Suprapubic skin (tissue), 4 donors: ENCODE measurements at places on chromosomes 2 and 18.

DNA sequence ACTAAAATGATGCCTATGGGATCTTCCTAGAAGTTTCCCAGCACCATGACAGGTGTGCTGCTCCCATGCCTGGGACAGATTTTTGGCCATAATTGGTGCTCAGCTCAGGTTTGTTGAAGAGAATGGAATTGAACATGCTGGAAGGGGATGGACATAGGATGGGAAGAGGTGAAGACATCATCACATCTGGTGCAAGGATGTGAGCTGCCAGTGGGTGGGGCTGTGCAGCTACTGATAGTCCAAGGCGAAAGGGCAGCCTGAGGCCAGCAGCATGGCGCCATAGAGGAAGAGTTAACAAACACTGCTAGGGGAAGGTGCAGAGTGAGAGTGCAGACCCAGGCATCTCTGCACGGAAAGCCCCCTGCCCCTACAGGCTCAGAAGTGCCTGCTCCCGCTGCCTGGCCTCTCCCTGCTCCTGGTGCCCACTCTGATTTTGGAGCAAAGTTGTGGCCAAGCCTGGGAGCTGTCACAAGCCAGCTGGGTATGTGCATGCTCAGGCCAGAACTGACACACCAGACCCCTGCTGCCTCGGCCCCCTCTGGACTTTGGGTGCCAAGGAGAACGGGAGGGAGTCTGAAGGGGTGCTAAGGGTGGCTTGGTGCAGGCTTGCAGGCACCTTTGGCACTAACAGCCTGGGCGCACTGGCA is 178.6 kb downstream of the ZBTB7C start:
- no peak overlapping the region for H3K4me3 ChIP-seq
- H3K27ac ChIP-seq, result no peak overlapping the region
- no peaks in the 10 kb centered on the region for H3K36me3 ChIP-seq
- DNase-seq, result no peak
- peaks cover 19% of the 10 kb centered on the region for H3K4me1 ChIP-seq
- no peaks in the 10 kb centered on the region for H3K27me3 ChIP-seq

- no peaks in the 10 kb centered on the region for H3K36me3 ChIP-seq
- no peaks in the 10 kb centered on the region for H3K27me3 ChIP-seq
- no peaks in the 10 kb centered on the region for H3K4me1 ChIP-seq
- DNase-seq, result no peak
- H3K4me3 ChIP-seq, result no peak overlapping the region
Observed at GRCh38 chr18:56919190-56919589, 227.7 kb upstream of the BOD1L2 start.

DNA sequence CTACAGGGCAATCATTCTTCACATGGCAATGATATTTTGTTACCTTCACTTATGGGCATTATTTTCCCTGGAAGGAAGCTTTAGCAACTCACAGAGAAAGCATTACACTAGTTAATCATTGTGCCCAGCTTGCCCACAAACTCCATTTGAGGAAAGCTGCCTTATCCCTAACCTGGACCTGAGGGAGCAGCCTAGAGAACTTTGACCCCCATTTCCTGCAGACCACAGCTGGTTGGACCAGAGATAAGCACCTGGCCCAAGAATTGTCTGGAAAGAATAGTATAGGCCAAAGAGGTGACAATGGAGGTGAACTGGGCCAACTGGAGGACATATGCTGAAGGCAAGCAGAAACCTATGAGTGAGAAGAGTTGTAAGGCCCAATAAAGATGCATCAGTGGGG is 48.4 kb upstream of the SESTD1 start:
- no peak overlapping the region for H3K27ac ChIP-seq
- no peaks in the 10 kb centered on the region for H3K36me3 ChIP-seq
- no peaks in the 10 kb centered on the region for H3K4me1 ChIP-seq
- H3K4me3 ChIP-seq, result no peak overlapping the region

DNA sequence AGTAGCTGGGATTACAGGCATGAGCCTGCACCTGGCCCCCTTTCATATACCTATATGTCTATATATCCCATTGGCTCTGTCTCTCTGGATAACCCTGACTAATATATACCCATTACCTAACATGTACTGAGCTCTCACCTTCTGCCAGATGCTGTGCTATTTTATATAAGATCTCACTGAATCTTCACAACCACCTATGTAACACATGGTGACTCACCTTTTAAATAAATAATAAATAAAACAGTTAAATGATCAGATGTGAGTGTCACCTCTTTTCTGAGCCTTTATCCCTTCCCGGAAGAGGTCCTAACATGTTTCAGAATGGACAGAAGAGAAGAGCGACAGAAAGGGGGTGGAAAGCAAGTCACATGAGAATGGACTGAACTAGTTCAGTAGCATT is 123.1 kb downstream of the SPIRE1 start:
- no peak overlapping the region for H3K27ac ChIP-seq
- DNase-seq, result no peak
